ENCODE measurements at places on chromosomes 13 and 19.

DNA sequence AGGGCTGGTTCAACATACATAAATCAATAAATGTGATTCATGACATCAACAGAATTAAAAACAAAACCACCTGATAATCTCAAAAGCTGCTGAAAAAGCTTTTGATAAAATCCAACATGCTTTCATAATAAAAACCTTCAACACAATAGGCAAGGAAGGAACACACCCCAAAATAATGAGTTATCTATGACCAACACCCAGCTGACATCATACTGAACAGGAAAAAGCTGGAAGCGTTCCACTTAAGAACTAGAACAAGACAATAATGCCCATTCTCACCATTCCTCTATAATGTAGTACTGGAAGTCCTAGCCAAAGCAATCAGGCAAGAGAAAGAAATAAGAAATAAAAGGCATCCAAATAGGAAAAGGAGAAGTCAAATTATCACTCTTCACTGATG, 116.2 kb upstream of the FREM2 start:
- DNase-seq, result no peak

GRCh38 chr19:16419669-16420335, 52.0 kb downstream of the EPS15L1 start:
- no peak for DNase-seq

DNA sequence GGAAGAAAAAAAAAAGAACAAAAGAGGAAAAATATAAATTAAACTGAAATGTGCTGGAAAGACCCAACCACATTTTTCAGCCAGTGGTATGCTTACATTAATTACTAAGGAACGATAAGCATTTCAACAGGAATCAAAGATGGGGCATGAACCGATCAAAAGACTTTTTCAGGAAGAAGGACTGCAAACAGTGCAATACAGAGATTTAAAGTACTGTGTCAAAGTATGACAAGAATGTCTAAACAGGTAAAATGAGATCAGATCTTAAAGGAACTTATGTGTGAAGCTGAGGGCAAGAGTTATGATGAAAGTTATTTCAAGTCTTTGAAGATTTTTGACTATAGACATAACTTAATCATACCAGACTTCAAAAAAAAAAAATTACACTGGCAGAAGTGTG, 1761.8 kb downstream of the SLITRK5 start:
- no peak for DNase-seq

- no peak for DNase-seq
Observed at GRCh38 chr13:41533266-41534052, 76.1 kb downstream of the RGCC start.

DNA sequence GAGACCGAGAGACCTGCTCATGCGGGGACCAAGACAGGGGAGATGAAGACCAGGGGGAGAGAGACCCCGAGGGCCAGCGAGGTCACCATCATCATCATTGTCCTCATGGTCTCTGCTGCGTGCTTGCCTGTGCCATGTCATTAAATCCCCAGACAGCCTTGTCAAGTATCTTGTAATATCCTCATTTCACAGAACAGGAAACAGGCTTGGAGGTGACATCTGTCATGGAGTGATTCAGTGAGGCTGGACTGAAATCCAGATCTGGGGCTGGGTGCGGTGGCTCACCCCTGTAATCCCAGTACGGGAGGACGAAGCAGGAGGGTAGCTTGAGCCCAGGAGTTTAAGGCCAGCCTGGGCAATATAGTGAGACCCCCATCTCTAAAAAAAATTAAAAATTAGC, 5.9 kb upstream of the NANOS2 start:
- no peak for DNase-seq

DNA sequence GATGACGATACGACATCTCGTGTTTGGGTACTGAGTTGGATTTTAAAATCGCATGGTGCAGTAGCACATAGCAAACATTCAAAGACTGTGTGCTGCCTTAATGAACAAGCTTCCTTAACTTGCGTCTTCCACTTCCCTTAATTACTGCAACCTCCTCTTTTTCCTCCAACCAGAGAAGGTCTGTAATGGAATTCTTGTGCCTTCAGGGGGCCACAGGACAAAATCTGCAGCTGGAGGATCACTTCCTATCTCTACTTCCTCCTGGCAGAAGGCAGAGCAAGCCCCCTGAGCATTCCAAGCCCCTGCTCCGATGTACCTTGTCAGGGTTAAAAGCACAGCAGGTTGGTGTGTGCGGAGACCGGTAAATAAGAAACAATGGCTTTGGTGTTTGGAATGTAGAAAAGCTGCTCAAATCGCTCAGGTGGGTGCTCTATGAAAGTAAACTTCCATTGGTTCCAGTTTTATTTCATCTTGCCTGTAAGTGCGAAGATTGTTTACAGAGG, 151.3 kb upstream of the UQCRFS1 start:
- DNase-seq, result no peak

GRCh38 chr19:54795758-54796157, 7.7 kb upstream of the KIR2DL4 start:
- DNase-seq, result no peak

DNA sequence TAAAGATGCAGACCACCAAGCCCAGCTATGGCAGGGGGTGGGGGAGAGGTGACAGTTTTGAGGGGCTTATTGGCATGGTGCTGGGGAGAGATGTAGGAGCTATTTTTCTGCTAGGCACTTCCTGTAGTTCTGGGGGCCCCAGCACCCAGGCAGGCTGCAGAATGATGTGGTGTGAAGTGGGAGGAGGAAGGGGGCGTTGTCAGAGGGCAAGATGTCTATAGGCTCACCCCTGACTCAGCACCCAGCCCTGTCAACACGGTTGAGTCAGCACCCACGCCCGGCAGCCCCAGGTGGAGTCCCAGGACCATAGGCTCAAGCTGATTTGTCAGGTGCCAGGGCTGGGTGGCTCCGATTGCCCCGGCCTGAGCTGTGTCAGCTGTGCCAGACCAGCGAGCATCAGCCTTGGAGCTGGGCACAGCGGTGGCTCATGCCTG, 5.8 kb downstream of the KLF2 start:
- no peak for DNase-seq
